ENCODE measurements at places on chromosomes 3 and 15.

- no peak for DNase-seq
Measured at GRCh38 chr3:126872701-126873342, 110.1 kb upstream of the PLXNA1 start.

GRCh38 chr3:149003653-149004305 is 12.4 kb downstream of the GYG1 start:
- no peak for DNase-seq

DNA sequence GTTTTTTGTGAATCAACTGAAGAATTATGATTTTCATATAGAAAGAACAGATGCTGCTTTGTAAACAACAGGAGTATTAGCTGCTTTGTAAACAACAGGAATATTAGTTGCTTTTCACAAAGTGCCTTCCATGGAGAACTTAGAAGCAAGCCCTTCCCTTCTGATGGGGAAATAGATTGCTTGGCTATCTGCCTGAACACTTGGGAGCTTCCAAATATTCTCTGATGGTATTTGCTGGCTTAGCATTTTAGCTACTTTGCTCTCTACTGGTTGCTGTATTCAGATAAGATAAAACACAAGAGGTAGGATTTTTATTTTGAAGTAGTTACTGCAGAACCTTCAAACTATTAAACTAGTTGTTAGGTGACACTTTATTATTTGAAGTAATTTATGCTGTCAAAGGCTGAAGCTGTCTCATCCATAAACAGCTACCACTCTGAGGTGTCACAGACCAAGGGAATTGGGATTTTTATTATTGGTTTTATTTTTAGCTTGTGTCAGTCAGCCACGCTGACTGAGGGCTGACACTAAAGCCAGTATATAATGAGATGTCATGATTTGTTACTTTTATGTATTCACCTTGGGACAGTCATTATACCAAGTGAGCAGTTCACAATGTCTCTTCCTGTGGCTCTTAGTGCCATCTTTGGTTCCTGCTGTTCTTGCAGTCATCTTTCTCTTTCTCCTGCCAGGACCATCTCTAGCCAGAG is 50.0 kb downstream of the ZIC1 start:
- DNase-seq = no peak

- no peak for DNase-seq
Measured at GRCh38 chr3:58102390-58102750, 94.1 kb downstream of the FLNB start.

DNA sequence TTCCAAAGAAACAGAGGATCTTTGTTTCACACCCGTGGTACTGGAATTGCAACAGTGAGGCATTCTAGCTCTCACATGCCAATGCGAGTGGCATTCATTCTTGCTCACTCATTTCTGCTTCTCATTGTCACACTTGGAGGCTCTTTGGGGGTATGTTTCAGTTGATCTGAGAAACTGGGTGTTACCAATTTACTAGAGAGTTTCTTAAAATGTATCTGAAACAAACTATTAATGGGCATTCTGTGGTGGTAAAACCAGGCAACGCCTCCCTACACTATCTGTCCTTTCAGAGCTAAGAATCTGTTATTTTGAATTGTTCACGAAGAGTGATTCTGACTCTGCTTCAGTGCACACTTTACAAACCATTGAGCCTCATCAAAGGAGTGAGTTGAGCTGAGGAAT is 140.6 kb upstream of the BHLHE40 start:
- no peak for DNase-seq

DNA sequence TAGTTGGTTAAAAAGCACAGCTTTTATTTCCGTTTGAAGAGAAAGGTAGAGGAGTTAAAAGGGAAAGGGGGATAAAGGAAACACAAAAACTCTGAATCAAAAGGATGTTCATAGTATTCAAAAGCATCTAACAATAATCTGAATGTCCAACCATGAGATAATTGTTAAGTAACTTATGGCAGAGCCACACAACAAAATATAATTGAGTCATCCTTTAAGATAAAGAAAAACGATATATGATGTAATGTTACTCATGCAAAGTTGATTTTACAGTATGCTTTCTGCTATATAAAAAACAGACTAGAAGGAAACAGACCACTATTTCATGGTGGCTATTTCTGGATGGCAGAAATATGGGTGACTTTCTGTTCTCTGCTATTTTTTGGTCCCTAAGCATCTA is 3.9 kb downstream of the XPC start:
- no peak for DNase-seq

GRCh38 chr3:8095724-8096123 is 405.9 kb upstream of the LMCD1 start:
- no peak for DNase-seq

- no peak for DNase-seq
Measured at GRCh38 chr3:6526861-6527260, 334.1 kb upstream of the GRM7 start.

- DNase-seq = no peak
Measured at GRCh38 chr3:88535563-88535962, 385.8 kb downstream of the C3orf38 start.

- DNase-seq = no peak
Measured at GRCh38 chr3:192831111-192831644, 86.5 kb downstream of the MB21D2 start.

GRCh38 chr3:46116996-46117395 is 89.7 kb upstream of the XCR1 start:
- DNase-seq = no peak

DNA sequence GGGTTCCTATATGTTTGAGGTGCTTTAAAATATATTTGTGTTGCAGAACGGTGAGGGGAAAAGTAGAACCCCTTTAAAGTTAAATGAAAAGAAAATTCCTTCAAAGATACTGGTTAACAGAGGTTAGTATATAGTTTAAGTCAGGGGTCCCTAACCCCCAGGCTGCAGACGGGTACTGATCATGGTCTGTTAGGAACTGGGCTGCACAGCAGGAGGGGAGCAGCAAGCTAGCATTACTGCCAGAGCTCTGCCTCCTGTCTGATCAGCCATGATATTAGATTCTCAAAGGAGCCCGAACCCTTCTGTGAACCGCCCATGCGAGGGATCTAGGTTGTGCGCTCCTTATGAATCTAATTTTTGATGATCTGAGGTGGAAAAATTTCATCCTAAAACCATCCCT is 37.5 kb upstream of the RFX7 start:
- no peak for DNase-seq

DNA sequence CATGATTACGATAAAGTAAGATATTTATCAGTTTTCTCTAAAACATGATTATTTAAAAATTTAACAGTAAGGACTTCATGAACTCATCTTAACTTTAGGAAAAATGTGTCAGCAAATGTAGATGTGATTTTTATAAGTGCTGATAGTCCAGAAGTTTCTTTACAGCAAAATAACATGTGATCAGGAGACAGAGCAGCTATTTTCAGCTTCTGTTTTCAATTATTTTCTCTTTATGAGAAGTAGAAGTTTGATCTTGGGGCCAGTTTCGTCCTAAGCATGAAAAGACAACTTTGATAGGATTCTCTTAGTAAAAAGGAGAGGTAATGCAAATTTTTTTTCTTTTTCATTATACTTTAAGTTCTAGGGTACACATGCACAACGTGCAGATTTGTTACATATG is 96.5 kb upstream of the TSPAN3 start:
- DNase-seq = no peak

GRCh38 chr15:93034512-93034911 is 54.5 kb downstream of the RGMA start:
- no peak for DNase-seq

DNA sequence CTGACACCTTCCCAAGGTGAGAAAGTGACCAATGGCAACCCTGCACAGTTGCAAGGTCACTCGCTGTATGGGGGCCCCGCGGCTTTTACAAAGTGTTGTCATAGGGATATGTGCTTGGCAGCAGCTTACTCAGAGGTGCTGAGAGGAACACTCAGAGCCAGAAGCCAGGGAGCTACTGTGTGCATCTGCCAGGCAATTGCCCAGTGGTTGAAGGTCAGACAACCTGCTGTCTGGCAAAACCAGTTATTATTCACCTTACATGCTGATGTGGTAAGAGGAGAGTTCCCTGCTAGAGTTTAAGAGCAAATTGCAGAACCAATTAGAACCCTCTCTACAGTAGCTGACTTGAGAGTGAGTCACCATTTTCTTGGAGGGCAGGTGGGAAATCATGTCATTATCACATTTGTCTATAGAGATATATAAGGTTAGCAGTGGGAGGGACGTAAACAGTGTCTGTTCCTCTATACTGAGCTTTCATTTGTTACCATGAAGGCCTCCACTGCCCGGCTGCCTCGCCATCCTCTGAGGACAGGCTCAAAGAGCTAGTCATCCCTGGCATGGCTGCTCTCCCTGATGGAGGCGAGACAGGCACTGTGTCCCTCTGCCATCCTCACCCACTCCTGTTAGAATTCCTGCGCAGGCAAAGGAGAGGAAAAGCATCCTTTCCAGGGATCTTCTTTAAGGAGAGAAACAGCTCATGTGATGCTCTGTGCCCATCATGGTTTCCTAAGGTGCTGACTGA is 274.4 kb downstream of the PLCL2 start:
- DNase-seq = no peak

GRCh38 chr3:190811775-190812480 is 50.6 kb downstream of the GMNC start:
- DNase-seq = no peak

DNA sequence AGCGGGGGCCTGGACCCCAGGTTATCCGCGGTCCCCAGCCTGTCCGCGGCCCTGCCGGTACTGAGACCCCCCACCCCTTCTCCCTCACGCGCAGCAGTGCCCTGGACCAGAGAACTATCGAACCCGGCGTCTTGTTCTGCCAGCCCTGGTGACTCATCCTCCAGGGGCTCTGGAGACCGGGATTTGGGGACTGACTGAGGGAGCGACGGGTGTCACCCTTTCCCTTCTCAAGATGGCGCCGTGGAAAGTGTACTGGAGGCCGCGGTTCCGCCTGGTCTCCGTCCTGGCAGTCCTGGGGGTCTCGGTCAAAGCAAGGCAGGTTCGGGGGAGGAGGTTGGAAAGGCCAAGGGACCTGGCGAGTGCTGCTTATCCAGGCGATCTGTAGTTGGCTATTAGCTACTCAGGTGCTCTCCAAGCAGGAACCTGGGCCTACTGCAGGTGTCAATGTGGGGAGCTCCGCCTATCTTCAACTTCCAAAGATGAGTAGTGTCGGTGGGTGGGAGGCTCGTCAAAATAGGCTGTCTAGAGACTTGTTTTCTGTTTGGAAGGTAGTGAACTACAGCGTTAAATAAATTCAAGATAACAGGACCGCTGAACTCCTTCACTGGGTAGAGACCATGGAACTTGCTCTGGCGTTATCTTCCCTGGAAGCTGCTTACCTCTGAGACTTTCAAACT is 790 bp downstream of the RAB5A start:
- DNase-seq = peak; percentile 26

DNA sequence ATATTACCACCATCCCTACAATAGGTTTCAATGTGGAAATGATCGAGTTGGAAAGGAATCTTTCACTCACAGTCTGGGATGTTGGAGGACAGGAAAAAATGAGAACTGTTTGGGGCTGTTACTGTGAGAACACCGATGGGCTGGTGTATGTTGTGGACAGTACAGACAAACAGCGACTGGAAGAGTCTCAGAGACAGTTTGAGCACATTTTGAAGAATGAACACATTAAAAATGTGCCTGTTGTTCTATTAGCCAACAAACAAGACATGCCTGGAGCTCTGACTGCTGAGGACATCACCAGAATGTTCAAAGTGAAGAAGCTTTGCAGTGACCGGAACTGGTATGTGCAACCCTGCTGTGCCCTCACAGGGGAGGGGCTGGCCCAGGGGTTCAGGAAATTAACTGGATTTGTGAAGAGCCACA is 510 bp downstream of the ARL14 start:
- no peak for DNase-seq

GRCh38 chr3:126850370-126851085 is 132.4 kb upstream of the PLXNA1 start:
- DNase-seq = no peak

- no peak for DNase-seq
Measured at GRCh38 chr3:73733746-73734145, 109.0 kb upstream of the PDZRN3 start.

GRCh38 chr15:27514526-27514925 is 543.5 kb downstream of the GABRG3 start:
- DNase-seq = no peak

DNA sequence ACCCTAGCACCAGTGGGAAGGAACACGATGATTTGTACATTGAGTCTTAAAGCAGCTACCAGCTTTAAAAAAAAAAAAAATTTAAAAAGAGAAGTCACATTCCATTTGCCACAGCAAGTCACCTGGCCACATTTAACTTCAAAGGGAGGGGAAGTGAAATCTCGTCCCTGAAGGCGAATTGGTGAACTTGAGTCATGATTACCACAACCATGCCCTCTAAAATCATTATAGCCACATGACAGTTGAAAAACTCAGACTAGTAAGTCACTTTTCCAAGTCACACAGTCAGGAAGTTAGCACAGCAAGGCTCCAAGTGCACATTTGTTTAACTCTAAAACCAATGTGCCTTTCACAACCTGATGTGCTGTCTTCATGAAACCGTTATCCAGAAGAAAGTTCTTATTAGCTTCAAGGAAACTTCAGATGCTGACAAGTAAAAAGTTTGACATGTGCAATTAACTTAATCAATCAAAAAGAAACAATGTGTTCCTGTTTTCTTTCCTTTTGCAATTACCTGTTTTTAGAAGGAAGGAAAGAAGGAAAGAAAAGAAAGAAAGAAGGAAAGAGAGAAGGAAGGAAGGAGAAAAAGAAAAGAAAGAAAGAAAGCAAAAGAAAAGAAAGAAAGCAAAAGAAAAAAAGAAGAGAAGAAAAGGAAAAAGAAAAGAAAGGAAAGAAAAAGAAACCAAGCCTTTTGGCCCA is 8.3 kb upstream of the THSD4 start:
- DNase-seq = no peak

GRCh38 chr15:65833501-65834205 is 35.6 kb upstream of the RAB11A start:
- DNase-seq = no peak

DNA sequence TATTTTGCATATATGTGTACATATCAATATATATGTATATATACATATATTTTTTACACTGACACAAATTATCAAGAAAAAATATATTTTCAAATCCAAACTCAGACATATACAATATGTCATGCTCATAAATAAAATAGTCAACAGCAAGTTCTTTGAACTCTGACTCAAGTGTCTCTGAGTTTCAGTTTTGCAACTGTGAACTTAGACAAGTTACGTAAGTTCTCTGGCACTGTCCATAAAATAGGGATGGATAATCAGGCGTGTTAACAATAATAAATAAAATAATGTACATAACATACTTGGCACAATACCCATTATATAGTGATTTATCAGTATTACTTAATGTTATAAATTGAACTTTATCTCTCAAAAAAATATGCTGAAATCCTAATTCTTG is 12.1 kb upstream of the XRN1 start:
- no peak for DNase-seq

DNA sequence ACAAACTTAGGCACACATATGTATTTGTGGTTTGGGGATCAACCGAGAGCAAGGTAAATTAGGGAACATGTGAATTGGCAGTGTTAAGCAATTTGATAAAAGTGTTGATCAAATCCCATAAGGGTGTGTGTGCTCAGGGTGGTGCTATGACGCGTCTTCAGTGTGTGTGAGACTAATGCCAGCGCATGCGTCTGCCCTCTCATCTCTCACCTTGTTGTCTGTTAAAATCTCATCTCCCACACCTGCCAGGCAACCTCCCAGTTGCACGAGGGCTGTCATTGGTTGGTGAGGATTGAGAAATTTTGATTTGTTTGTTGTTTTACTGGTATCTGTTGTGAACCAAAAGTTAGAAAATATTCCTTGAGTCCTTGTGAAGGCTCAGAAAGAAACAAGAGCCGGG is 137.2 kb upstream of the ICE2 start:
- no peak for DNase-seq

GRCh38 chr3:112734736-112735350 is 93.9 kb upstream of the CCDC80 start:
- peak; percentile 49 for DNase-seq

GRCh38 chr3:2615080-2615479 is 495.1 kb downstream of the IL5RA start:
- no peak for DNase-seq

- DNase-seq = no peak
Measured at GRCh38 chr3:72193771-72194430, 409.0 kb upstream of the PROK2 start.

All from activated T-cell treated with anti-CD3 and anti-CD28 coated beads for 1 hour (primary cell).